ENCODE measurements at places on chromosomes 11 and 22.

DNA sequence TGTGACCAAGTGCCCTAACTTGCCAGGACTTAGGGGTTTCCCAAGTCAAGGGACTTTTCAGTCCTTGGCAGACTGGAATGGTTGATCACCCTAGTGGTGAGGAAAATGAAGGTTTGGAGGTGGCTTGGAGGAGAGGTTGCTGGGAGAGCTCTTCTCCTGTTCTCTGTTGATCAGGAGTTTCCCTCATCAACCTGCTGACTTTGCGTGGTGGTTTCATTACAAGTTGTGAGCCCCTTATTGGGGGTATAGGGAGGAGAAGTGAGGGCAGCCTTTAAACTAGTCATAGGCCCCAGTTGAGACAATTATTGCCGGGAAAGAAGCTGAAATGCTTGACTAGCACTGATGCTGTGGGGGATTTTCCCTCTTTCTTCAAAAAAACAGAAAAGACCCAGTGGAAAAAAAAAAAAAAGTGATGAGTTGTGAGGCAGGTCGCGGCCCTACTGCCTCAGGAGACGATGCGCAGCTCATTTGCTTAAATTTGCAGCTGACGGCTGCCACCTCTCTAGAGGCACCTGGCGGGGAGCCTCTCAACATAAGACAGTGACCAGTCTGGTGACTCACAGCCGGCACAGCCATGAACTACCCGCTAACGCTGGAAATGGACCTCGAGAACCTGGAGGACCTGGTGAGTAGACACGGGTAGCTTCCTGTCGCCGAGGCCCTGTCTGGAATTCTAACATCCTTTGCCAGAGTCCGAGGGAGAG, at the start of gene CXCR5:
Gene CXCR5 (plus strand): TSS at position 525 of the 704 bp plus-strand sequence. CDS start 50 bp downstream, at position 575.
- no peak for DNase-seq

DNA sequence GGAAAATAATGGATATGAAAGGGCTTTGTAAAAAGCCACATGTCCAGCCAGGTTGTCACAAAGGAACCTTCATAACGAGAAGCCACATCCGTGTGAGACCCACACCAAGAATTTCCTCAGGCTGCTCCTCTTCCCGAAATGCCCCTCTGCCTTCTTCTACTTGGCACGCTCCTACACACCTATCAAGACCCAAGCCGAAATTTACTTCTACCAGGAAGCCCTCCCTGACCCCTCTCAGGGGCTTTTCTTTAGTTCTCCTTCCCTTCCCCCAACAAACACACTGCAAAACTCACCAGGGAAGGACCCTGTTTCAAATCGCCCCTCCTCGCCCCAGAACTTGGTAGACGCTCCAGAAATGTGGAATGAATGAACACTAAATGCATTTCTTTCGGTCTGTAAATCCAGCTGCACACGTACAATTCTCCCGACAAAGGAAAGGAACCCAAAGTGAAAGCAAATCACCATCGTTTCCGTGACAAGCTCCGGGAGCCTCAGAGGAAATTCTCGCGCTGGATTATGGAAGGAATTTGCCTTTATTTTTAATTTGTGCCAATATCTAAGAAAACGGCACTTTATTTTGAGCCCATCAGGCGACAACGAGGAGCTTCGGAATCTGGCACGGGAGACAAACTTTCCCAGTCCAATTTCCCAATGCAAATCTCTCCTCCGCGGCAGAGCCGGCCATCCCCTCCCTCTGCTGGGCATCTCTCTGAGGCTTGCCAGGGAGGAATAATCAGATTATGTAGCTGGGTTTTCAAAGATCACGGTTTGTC, 13.2 kb upstream of the SHISAL1 start:
- peak; percentile 64 for DNase-seq

DNA sequence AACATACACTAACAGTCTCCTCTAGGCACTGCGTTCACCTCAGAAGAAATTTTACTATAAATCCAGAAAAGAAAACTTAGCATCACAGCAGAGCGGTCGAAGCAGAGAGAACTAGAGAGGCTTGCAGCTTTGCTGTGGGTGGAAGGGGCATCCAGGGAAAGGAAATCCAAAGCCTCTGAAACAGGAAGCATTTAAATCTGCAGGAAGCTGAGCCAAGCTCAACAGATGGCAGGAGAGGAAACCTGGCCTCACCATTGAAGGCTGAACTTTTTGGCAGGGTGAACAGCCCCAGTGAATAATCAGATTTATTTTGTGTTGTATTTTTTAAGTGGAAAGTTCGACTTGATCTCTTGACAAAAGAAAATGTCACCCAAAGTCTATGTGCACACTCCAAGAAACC, 858.1 kb downstream of the OPCML start:
- no peak for DNase-seq

DNA sequence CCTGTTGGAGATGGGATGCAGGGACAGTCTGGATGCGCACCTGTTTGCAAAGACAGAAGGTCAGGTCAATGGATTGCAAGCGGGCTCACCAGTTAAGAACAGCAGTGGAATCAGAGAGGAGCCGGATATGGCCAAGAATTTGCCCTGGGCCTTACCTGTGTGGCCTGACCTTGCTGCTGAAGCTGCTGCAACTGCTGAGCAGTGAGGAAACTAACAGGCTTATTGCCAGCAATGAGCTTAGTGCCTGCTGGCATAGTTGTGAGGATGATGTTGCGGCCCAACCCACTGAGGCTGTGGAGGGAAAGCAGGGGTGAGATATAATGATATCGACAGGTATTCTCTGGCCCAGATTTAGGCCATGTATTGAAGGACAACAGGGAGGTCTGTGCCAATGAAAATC, 30.6 kb downstream of the NFRKB start:
- DNase-seq: no peak

DNA sequence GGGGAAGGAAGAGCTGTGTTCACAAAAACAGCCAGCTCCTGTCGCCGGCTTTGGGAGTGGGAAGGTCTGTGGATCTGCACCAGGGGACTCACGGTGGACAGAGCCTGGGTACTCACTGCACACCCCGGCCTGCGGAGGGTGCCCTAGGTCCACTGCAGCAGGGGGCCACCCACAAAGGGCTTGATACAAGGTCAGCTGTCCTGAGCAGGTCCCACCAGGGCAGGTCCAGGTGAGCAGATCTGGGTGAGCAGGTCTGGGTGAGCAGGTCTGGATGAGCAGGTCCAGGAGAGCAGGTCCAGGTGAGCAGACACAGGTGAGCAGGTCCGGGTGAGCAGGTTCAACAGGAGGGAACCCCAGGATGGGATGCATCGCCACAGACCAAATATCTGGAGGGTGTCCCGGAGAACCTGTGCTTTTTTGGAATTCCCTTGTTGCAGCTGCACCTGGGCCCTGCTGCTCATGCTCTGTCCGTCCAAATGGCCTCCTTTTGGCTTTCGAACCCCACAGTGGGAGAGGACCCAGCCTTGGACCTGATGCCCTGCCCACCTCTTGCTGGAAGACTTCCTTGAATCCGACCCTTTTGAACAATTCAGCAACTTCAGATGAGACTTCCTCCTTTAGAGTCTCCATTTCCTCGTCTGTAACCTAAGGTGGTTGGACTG, 485.3 kb downstream of the TBC1D22A start:
- DNase-seq: no peak

GRCh38 chr11:61897387-61898246, 6.3 kb upstream of the FADS3 start:
- DNase-seq: peak; percentile 65

DNA sequence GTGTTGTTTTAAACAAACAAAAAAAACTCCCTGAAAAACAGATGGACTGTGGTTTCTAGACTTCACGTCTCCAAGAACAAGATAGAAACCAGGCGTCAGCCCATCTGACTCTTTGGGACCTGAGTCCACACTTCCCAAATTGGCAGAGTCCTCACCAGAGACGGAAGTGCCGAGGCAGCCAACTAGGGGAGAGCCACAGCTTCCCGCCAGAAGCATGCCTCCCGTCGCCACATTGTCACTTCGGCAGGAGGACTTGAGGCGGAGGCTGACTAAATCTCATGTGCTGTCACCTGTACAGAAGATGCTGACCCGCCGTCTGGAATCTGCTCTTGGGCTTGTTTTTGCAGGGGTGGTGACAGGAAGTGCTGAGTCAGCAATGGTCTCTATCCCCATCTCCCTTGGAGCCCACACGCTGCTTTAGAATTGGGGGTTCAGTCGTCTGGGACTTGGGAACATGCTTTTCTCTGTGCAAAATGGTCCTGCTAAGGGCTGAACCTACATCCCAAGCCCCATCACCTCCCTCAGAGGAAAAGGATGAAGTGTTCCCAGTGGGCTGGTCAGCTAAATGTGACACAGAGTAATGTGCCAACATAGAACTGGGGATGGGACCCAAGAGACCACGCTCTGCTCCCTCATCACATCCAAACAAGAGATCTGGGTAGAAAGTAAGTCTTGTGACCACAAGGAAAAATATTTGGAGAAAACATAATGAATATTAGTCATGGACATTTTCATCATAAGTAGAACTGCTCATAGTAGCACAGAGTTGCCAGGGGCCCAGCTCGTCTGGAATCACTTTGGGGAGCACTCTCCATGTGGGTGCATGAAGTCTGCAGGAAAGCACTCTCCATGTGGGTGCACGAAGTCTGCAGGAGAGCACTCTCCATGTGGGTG, 152.9 kb downstream of the SNX19 start:
- DNase-seq: no peak
